Stimulated activated CD8-positive, alpha-beta memory T cell treated with anti-CD3 and anti-CD28 coated beads, Interleukin-7, amount 100 ng/mL, for 24 hours (primary cell): ENCODE measurements at places on chromosomes 11 and 22.

- no peak for DNase-seq
Measured at GRCh38 chr11:115576606-115577380, 72.6 kb upstream of the CADM1 start.

GRCh38 chr11:44525473-44526252, 39.8 kb upstream of the CD82 start:
- no peak for DNase-seq

- DNase-seq, result no peak
Measured at GRCh38 chr11:44535191-44535980, 30.1 kb upstream of the CD82 start.

- DNase-seq, result no peak
Measured at GRCh38 chr11:12540913-12541582, 133.2 kb upstream of the TEAD1 start.

DNA sequence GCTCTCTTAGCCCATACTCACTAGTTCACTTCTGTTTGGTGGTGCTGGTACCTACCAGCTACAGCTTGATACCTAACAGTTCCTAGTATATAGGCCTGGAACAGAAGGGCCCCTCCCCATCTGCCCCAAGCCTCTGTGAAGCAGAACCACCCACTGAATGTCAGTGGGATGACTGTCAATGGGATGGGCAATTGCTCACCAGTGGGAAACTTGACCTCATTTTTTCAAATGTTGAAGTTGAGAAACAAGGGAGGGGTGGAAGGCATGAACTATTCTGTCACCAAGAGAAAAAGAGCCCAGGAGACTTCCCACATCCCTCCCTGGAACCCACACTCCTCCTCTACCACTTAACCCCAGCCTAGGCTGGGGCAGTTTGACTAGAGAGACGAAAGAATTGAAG, at the start of gene NLRP10:
Gene NLRP10 (minus strand): TSS at position 62 of the 400 bp plus-strand sequence. CDS start 1,952 bp downstream, outside the sequence.
- DNase-seq, result no peak

DNA sequence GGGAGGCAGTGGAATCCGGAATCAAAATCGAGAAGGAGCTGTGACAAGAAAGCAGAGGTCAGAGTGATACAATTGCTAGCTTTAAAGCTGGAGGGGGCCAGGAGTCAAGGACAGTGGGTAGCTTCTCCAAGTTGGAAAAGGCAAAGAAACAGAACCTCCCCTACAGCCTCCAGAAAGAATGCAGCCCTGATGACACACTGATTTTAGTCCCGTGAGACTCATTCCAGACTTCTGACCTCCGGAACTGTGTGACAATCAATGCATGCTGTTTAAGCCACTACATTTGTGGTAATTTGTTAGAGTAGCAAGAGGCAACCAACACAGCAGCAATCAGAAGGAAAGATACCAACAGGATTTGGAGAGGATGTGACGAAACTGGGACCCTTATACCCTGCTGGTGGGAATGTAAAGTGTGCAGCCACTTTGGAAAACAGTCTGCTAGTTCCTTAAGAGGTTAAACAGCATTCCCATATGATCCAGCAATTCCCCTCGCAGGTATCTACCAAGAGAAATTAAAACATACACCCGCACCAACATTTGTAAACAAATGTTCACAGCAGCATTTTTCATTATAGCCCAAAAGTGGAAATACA, 66.7 kb downstream of the DSCAML1 start:
- DNase-seq, result no peak

- no peak for DNase-seq
Measured at GRCh38 chr11:78478536-78478935, 60.9 kb upstream of the GAB2 start.

DNA sequence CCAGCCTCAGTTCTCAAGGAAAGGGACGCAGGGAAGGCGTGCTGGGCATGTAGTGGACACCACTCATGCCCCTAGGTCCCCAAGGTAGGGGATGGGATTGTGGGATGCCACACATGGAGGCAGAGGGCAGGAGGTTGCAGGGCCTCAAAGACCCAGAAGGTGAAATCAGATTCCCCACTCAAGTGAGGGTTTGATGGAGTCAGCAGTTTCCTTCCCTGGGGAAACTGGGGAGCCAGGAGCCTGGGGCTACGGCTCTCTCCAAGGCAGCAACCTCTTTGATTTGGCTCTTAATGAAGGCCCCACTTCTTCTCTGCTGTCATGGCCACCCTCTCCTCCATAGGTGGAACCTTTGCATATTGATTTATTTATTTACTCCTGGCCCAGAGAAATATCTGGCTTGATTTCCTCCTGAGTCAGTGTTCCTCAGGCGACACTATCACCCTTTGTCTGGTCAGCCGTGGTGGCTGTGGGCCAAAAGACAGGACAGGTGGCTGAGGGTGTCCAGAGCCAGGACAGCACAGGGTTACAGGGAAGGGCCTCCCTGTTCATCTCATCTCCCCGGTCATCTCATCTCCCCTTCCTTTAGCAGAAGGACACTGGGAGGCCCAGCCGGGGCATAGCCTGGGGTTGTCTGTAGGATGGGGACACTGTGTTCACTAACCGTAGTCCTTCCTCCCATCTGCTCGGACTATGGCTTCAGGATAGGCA, 9.6 kb downstream of the GNAZ start:
- no peak for DNase-seq

GRCh38 chr22:22168190-22168940, 76.2 kb upstream of the VPREB1 start:
- no peak for DNase-seq

- no peak for DNase-seq
Measured at GRCh38 chr22:27381960-27382742, 419.4 kb downstream of the MN1 start.

- peak; percentile 23 for DNase-seq
Measured at GRCh38 chr22:26461188-26461810, 22.3 kb downstream of the HPS4 start.

DNA sequence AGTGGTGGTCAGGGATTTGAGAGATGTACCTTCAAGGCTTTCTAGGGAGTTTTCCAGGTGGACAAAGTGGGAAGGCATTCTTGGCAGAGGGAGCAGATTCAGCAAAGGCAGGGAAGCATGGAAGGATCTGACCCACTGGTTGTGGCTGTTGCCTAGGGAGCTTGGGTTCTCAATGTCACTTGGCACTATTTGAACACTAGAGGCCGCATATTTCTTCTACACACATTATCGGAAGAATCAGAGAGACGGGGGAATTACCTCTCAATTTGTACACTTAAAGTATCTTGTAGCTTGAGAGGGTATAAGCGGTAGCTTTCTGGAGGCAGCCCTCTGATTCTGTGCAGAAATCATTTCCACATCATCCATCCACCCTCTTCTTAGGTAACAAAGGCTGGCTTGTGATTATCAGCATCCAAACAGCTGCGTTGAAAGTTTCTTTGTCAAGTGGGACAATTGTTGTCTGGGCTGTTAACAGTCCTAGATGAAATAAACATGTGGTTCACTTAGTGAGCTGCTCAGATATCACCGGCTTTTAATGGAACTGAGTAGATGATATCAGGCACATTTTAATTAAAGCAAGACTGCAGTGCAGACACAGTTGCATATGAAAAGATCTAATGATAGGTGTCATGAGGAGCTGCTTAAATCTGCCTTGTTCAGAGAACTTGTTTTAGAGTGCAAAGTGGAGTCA, 2.6 kb downstream of the NELL1 start:
- no peak for DNase-seq

DNA sequence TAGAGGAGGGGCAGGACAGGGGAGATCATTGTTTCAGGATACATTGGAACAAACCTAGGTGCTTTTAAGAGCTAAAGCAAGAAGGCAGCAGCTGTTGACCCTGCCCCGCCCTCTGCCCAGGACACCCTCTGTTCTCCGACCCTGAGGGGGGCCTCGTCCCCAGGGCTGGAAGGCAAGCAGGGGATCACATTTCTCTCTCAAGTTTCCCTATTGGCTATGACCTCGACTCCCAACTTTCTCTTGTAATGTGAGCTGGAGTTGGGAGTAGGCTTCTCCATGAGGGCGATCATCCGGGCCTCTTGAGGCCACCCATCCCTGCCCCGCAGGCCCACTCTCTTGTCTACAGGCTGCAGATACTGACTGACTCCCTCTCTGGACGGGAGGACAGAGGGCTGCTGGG, 37.7 kb downstream of the DSCAML1 start:
- DNase-seq, result no peak

DNA sequence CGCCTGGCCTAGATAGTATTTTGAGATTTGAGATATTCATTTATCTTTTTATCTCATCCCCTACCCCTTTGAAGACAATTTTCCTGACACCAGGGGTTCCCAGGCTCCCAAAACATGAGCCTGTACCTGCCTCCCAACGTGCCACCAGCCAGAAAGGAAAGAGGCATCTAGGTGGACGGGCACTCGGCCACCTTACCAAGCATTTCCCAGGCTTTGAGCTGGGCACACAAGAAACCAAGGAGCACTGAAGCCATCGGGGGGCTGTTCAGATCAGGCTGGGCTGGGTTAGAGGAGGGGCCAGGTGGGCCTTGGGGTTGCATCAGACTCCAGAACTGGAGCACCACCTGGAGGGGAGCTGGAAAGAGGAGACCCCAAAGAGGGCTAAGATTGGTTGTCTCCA, 28.5 kb upstream of the BAIAP2L2 start:
- no peak for DNase-seq

DNA sequence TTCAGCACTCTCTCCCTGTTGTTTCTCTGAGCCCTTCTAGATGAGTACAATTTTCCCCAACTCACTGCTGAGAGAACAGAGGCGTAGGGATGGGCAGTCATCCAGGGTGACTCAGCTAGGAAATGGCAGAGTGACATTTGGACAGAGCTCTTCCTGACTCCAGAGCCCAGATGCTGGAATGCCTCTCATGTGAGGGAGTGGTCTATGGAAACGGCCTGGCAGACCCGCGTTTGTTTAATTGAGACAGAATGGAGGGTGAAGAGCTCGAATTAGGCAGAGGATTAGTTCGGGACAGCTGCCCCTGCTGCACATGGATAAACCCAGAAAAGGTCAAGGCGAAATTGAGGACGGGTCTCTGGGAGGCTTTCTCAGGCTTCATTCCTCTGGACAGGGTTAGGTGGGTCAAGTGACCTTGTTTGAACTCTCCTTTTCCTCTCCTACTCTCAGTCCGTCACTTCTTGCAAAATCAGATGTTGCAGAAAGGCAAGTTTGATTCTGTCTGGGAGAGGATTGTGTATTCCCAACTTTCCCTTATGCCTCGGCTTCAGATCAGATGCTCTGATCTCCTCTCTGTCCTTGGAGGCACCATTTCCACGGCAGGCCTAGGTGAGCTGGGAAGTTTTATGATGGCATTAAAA, 7.6 kb upstream of the LMO2 start:
- no peak for DNase-seq

DNA sequence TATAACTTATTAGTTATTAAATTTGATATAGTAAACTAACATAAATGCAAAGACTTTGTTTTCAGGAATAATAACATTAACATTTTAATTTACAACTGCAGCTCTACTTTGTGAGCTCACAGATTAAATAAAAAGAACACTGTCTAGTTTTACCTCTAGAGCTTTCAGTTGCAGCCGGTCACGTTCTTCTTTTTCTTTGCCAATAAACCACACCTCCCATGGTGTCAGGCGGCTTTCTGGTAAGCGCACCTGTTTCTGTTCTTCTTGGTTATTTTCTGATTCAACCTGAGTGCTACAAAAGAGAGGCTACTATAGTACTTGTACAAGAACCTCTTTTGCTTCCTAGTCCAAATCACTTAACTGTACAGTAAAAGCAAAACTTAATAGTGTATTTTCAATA, 5.8 kb downstream of the CCDC34 start:
- no peak for DNase-seq

GRCh38 chr11:126152152-126152551, 59.3 kb downstream of the RPUSD4 start:
- no peak for DNase-seq

- no peak for DNase-seq
Measured at GRCh38 chr11:47487421-47487820, 38.5 kb upstream of the RAPSN start.

GRCh38 chr22:23263651-23264555, 83.6 kb downstream of the BCR start:
- peak; percentile 26 for DNase-seq
